ENCODE measurements at places on chromosomes 12 and 14.

GRCh38 chr12:103745962-103746361 lies 95.1 kb downstream of the NT5DC3 start:
- no peak for DNase-seq

DNA sequence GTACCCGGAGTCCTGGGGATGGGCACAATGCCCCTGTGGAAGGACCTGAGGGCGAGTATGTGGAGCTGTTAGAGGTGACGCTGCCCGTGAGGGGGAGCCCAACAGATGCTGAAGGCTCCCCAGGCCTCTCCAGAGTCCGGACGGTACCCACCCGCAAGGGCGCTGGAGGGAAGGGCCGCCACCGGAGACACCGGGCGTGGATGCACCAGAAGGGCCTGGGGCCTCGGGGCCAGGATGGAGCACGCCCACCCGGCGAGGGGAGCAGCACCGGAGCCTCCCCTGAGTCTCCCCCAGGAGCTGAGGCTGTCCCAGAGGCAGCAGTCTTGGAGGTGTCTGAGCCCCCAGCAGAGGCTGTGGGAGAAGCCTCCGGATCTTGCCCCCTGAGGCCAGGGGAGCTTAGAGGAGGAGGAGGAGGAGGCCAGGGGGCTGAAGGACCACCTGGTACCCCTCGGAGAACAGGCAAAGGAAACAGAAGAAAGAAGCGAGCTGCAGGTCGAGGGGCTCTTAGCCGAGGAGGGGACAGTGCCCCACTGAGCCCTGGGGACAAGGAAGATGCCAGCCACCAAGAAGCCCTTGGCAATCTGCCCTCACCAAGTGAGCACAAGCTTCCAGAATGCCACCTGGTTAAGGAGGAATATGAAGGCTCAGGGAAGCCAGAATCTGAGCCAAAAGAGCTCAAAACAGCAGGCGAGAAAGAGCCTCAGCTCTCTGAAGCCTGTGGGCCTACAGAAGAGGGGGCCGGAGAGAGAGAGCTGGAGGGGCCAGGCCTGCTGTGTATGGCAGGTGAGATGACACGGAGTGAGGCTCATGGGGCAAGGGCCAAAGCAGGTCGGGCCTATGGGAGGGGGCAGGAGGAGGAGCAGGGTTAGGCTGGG lies 4.5 kb downstream of the ARHGEF40 start:
- DNase-seq, result no peak

- DNase-seq, result no peak
Observed at GRCh38 chr14:33455654-33456345, 495.1 kb downstream of the EGLN3 start.

GRCh38 chr12:15699886-15700285 lies 89.3 kb downstream of the EPS8 start:
- no peak for DNase-seq

DNA sequence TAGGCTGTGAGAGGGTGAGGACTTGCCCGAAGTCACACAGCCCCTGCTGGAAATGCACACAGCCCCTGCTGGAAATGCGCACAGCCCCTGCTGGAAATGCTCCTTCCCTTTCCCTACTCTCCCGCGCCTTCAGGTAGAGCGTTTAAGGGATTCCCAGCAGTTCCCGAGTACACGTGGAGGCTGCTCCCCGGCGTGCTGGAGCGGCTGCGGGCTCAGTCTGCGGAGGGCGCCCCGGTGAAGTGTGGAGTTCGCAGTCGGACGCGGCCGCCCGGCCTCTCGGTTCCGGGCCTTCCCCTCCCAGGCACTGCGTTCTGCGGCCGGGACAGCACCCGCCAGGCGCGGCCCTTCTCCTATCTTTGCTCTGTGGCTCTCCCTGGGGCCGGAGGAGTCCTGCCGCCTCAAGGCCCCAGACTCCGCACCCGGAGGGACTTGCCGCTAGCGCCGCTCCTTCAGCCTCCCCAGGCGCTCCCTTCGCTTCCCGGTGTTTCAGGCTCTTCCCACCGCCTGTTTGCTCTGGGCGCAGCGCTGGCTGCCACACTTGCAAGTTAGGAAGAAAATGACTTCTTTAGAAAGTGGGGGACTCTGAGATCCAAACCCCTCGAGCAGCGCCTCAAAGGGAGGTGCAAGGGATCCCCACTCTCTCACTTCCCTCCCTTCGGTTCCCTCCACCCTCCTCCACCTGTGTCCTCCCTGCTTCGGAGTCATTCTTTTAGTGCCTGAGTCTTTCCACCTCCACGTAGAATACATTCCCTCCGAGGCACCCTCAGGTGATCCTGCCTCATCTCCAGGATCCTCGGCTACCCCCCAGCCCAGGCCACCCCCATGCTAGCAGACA lies 8.3 kb upstream of the TBX5 start:
- DNase-seq, result no peak

DNA sequence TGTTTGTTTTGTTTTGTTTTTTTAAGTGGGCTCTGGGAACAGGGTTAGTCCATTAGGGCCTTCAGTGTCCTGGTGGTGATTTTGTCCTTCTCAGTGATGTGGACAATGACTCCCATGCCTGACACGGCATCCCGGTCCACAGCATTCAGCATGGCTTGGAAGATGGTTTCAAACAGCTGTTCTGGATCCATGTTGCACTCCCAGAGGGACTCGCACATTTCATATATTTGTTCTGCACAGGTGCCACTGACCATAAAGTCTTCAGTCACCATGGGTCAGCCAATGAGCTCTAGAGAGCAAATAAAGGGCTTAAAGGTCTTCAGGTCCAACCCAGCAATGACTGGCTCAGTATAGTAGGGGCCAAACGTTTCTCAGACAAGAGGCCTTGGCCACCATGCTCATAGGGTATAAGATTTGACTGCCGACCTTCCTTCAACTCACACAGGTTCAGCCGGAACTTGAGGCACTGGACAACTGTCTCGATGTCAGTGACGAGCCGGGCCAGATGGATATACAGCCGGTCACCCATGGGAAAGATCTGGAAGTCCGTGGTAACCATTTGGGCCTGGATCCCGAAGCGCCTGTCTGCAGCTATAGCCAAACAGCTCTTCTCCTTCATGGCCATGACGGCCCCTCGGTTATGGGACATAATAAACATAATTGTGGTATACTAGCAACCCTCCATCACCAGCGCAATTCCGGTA lies 18.0 kb downstream of the OR10P1 start:
- DNase-seq, result no peak

- DNase-seq, result no peak
Observed at GRCh38 chr14:100312877-100313400, 6.7 kb upstream of the SLC25A29 start.

DNA sequence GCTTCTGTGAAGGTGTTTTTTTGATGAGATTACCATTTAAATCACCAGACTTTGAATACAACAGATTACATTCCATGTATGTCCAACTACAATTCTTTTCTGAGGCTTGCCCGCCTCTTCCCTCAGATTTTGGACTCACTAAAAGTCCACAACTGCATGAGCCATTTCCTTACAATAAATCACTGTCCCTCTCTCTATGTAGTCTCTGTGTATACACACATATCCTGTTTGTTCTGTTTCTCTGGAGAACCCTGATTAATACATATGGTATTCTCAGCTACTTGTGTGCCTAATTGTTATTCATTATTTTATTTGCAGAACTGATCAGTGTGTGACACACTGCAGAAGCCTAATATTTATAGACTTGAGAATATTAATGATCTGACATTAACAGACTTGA lies 2.4 kb upstream of the MIPOL1 start:
- no peak for DNase-seq

DNA sequence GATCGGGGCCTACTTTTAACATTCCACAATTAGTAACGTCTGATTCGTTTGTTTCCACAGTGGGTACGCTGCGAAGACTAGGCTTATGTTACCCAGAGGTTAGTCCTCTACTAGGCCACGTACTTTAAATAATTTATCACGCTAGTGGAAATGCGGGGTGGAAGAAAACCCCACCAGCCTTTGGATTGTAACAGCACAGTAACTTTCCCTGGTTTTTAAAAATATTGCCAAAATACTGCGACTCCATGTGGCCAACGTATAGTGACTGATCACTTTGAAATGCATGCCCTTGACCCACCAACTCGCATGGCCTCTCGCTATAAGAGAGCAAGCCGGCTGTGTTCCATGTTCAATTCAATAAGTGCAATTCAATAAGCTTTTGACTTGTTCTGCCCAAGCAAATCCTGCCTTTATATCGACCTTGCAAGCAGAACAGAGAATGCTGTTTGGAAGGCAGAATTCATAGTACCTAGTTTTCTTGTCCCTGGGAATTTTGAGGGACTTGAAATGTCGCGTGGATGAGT lies 882 bp upstream of the GTF2A1 start:
- DNase-seq, result no peak

DNA sequence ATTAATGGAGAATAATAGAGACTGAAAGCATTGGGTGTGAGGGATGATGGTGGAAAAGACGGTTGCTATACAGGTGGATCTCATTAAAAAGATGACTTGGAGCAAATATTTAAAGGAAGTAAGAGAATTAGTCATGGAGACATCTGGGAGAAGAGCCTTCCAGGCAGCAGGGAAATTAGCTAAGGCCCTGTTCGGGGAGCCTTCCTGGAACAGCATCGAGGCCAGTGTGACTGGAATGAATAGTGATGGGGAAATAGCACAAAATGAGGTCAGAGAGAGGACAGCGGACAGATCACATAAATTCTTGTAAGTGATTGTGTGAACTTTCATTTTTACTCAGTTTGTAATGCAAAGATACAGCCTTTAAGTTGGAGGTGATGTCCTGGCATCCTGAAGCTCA lies 842.3 kb downstream of the SLC6A15 start:
- no peak for DNase-seq

- no peak for DNase-seq
Observed at GRCh38 chr14:97581016-97581415, 783.8 kb downstream of the VRK1 start.

DNA sequence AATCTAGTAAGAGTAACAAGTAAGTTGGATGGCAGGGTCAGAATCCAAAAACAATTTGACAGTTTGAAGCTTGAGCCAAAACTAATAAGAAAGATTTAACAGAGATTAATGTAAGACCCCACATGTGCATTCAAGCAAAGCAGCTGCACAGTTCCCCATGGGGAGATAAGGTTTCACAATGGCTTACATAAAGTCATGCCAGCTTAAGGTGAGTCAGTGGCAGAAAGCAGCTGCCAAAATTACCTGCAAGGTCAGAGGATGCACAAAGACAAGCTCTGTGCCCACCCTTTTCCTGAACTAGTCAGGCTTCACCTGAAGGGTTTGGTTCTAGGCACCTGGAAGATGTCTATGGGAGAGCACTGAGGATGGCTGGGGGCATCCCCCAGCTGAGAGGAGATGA lies 36.6 kb upstream of the KRT77 start:
- DNase-seq, result no peak

DNA sequence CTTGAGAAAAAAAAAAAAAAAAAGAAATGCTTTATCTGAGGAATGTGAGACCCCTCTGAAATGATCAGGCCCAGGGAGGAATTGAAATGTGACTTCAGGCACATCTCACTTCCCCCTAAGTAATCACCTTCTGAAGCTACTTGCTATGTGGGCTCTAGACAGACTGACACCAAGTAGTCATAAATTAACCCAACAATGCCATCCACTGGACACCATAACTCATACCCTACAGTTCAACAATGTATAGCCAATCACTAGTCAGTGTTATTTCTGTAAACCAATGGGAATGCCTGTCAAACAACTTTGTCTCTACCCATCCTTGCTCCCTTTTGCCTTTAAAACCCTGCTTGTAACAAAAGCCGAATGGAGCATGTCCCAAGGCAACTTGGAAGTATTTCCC lies 182.7 kb upstream of the TMPO start:
- no peak for DNase-seq

GRCh38 chr14:72512925-72513324 lies 381.0 kb downstream of the DPF3 start:
- no peak for DNase-seq

DNA sequence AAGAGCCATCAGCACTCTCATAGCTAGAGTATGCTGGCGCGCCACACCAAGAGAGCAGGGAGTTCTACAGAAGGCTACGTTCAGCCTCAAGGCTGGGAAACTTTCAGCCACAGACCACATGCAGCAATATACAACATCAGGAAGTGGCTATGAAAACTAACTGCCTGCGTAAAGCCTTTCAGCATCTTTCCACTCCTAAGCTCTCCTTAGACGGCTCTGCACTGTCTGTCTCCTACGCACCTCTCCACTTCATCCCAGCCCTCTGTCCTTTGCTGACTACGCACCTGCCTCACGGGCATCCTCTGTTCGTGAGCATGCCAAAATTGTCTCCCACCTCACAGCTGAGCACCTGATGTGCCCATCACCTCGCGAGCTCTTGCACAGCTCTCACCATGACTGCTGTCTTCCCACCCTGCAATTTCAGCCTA lies 9.7 kb downstream of the MPHOSPH9 start:
- no peak for DNase-seq

GRCh38 chr12:108839890-108840230 lies 17.5 kb downstream of the SSH1 start:
- no peak for DNase-seq

GRCh38 chr14:100820957-100821356 lies 5.0 kb upstream of the MEG3 start:
- DNase-seq, result no peak

DNA sequence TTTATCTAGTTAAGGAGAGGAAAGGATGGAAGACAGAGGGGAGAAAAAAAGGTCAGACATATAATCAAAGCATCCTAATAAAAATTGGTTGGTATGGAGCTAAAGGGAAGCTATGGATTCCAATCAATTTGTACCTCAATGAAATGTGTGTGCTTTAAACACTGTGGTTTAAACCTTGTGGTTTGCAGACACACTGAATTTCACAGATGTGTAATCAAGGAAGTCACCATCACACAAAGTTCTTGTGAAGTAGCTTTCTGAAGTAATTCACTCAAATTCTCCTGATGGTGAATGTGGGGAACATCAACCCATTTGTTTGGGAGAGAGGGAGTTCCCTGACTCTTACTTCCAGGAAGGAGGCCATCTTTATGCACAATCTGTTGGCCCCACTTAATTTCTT lies 243.3 kb upstream of the KRR1 start:
- no peak for DNase-seq

GRCh38 chr14:32947792-32948191 lies 9.1 kb downstream of the NPAS3 start:
- no peak for DNase-seq

DNA sequence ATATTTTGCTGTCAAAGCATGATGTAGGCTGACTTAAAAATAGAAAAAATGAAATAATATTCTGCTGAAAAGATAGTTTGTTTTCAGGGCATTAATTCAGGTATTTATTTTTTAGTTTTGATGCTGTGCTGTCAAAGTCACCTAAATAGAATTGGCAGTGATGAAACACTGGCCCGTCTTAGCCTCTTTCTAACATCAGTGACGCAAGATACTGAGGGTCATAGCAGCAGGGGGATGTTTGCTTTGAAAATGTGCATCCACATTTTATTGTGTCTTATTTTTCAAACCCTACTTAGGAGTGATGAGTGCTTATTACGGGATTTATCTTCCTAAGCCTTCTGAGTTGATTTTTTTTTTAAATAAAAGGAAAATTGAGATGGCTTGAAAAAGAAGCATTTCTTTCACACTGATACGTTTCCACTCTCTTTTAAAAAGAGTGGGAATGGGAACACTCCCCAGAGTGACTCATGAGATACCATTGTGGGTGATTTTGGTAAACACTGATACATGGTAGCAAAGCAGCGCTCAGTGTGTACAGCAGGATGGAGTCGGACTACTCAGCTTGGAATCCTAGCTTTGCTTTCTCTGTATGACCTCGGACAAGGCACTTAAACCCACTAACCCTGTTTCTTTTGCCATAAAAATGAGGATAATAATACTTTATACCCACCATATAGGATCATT lies 290.8 kb downstream of the ERC1 start:
- no peak for DNase-seq

Measured in nucleus accumbens (tissue), 56 donors.